ENCODE measurements at places on chromosomes 6 and 20.

DNA sequence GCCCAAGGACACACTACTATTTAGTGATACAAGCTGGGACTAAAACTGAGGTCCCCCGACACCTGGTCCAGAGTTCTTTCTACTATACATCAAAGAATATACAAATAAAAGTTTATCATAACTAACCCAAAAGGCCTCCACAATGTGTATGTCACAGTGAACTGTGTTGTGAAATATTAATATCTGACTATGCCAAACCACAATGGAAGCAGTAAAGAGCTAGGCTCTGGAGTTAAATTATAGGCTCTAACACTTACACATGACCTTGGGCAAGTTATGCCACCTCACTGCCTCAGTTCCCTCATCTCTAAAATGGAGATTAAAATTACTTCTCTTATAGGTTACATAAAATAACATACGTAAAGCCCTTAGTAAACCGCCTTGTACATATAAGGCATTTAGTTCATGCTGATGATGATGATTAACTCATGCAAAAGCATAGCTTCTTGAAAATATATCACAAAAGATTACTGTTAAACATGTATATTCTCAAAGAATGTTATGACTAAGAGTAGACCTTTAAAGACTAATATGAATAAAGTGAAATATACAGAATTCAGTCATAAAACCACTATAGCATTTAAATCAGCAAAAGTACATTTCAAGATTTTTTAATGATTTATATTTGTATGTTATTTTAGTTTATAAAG lies 5.7 kb downstream of the SUPT3H start:
- peak; percentile 28 for DNase-seq

DNA sequence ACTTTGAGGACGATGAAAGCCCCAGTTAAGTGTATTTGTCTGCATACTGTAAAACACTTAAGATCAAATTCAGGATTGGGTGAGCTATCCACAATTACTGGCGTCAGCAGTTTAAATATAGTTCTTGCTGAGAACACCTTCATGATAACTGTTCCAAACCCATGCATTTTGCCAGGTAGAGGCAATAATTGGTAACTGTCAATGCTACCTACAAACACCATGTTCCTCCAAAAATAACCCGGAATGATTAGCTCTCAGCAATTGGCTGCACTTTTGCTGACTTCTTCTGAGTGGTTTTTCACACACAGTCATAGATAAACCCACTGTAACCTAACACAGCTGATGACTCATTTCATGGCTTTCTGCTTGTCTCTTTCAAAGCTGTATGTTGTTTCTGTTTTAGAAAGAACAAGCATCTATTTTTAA lies 1358.6 kb upstream of the GJE1 start:
- DNase-seq, result peak; percentile 12

GRCh38 chr20:33568378-33568777 lies 78.5 kb downstream of the CBFA2T2 start:
- no peak for DNase-seq

DNA sequence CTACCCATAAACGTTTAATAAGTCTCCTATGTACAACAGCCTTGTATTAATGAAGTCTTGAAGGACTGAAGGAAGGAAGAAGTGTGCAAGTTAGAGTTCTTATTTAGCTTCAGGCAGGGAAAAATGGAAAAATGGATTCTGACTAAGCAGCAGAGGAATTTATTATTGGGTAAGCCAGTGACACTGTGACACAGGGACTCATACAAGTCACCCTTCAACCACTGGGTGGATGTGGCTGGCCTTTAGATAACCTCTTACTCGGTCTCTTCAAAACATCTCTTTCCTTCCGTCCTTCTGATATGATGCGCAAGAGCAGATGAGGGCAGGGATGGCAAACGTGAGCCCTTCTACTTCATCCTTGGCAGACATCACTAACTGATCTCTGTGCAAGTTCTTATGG lies 145.6 kb downstream of the DHX35 start:
- no peak for DNase-seq

Measured in hematopoietic multipotent progenitor cell treated with erythropoietin and hydrocortisone succinate and interleukin-3 and kit ligand, for 4 days (in vitro differentiated cells).